ENCODE measurements at places on chromosomes 12 and 14.

DNA sequence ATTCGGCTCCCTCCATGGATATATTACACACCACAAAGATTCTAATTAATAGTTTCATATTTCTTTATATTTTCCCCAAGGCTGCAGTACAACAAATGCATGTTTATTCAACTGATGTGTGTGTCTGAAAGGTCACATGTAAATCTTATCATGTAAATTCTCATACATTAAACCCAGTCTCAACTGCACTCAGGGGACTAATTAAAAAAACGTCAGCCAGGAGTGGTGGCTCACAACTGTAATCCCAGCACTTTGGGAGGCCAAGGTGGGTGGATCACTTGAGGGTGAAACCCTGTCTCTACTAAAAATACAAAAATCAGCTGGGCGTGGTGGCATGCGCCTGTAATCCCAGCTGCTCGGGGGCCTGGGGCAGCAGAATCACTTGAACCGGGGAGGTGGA, 67.8 kb downstream of the MAP3K9 start:
- DNase-seq = no peak

DNA sequence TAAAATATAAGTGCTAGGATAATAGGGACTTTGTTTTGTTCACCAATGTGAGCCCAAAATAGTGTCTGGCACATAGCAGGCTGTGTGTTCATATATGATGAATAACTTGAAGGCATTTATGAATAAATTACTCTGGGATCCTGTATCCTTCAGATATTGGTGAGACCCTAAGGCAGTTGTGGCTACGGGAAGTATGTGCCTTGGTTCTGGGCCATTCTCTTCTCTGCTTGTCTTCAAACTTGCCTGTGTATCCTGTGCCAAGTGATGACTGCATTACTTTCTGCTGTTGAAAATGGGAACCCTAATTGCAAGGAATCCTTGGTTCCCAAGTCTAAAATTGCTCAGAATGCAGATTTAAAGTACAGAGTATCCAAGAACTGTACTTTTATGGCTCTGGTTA, 67.6 kb upstream of the KTN1 start:
- DNase-seq = no peak

DNA sequence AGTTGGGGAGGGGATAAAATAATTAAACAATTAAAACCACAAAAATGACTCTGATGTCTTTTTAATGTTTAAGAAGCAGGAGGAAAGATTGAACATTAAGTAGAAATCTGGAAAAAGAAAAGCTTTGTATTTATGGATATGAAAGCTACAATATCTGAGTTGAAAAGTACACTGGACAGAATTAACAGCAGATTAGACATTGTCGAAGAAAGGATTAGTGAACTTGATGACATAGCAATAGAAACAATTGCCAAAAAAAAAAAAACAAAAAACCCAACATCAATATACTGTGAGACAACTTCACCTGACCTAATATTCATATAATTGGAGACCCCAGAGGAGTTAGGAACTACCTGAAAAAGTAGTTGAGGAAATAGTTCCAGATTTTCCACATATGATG, 289.5 kb upstream of the RGS6 start:
- no peak for DNase-seq

DNA sequence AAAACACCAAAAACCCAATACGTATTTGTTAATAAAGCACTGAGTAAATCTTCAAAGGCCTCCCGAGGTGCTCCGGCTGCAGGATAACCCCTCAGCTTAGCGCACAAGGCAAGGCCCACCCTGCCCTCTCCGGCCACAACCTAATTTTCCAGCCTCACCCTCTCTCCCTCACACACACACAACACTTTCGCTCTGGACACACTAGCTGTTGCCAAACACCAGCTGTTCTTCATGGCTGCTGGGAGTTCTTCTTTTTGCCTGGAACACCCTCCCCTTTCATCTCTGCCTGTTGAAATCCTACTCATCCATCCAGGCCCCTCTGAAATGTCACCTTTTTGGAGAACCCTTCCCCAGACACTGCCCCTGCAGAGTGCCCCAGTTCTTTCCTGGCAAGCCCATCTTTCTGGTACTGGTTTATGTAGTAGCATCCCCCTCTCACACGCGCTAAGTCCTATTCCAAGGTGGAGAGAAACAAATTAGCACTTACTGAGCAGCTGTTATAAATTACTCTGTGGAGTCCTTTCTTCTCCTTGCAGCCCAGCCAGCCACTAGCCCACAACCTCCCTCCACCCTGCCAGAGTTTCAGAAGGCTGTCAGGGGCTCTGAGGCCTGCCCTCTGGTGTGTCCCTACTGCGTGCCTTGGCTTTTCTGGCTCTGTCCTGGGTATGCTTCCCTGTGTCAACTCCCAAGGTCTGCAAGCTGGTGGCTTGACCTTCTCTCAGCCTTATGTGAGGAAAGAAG, 805 bp upstream of the CRACR2A start:
- DNase-seq = no peak

- DNase-seq = no peak
Measured at GRCh38 chr12:95634622-95635621, 83.6 kb upstream of the USP44 start.

- no peak for DNase-seq
Measured at GRCh38 chr14:36423430-36423829, 96.6 kb downstream of the NKX2-1 start.

GRCh38 chr14:91029456-91030217, 30.8 kb downstream of the RPS6KA5 start:
- no peak for DNase-seq

- DNase-seq = no peak
Measured at GRCh38 chr12:65867394-65867793, 43.1 kb downstream of the HMGA2 start.

DNA sequence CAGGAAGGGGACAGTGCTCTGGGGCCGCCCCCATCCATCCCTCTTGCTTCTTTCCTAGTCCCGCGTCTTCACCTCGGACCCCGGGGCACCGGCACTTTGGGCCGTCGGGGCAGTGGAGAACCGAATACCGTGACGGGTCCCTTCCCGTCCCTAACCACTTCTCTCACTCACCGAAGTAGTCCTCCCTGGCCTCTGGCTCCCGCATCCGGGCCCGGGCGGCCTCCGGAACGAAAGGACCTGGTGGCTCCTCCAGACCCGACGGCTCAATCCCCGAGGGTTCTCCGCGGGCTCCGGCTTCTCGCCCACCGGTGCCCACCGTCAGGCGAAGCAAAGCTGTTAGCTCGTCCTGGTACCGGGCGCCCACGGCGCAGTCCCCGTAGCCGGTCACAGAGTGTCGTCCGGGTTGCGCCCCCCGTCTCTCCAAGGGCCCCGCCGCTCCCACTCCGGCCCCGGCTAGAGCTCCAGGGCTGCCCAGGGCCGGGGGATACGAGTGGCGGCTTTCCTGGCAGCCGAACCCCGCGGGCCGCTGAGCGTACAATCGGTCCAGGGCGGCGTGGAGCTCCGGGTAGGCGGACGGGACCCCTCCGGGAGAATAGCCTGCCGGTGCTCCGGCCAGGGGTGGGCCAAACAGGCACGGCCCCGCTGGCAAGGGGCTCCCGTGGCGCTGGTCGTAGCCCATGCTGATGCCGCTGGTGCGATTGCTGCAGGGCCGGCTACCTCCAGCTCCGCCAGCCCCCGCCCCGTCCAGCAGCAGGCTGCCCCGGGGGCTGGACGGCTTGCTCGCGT, 1.1 kb downstream of the AJUBA start:
- no peak for DNase-seq

DNA sequence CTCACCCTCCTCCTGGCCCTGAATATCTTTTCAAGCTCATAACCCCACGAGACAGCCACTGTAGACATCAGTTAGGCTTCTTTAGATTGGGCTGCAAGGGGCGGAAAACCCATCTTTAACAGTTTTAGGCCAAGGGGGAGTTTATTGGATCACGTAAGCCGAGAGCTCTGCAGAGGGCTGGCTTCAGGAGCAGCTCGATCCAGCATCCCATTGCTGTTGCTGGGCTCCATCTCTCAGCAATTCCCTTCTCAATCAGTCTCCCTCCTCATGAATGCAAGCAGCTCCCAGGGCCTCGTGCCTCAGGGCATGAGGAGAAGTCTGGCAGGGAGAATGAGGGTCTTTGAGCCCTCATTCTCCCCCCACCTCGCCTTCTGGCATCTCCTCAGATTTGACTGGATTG, 59.4 kb downstream of the ADGRD1 start:
- no peak for DNase-seq

DNA sequence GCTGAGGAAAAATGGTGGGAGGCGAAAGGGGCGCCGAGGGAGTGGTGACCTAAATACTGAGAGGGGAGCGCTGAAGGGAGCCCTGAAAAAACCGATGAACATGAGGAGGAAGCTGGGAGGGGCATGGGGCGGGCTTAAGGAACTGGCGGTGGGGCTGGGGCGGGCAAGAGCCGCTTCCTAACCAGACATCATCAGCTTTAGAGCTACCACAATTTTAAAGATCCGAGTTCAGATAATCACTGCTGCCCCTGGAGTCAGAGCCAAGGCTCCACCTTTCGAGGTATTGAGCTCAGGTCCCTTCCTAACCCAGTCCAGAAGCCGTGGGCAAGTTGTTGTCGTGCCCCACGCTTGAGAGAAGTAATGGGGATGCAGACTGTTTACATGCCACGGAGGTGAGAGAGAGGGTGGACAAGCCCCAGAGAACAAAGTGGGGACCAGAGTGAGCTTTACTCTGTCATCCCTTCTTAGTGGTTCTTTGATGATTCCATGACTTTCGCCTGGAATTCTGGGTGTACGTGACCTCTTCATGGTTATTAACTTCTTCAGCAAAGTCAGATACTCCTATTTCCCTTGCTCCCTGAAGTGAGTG, 393 bp downstream of the ORMDL2 start:
- DNase-seq = no peak

DNA sequence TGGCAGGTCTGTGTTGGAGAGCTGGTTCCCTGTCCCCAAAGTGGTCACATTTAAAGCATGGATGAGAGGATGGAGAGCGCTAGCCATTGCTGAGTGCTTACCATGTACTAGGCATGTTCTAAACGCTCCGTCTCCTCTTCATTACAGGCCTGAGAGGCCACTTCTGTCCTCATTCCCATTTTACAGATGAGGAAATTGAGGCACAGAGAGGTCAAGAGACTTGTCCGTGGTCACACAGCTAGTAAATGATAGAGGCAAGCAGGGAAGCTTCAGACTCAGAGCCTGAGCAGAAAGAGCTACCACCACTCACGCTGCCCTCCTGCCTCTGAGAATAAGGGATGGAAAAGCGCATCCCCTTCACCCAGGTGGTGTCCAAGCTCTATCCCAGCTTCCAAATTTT, 64.3 kb downstream of the SLC25A47 start:
- DNase-seq = no peak

DNA sequence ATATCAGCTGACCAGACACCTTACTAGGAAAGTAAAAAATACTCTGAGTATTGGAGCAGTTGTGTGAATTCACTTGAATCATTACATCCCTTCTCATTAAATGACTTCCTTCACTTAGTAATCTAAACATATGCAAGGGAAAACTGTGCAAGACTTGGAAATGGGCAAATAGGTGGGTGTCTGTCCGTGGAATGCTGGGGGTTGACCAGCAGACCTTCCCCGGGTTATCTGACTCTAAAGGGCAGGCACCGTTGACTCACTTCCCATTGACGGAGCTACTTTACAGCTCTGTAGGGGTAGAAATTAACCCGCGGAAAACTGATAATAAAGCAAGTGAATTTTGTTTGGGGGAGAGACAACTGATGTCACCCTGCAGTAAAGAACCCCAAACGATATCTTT, 199.3 kb downstream of the TTC7B start:
- no peak for DNase-seq

DNA sequence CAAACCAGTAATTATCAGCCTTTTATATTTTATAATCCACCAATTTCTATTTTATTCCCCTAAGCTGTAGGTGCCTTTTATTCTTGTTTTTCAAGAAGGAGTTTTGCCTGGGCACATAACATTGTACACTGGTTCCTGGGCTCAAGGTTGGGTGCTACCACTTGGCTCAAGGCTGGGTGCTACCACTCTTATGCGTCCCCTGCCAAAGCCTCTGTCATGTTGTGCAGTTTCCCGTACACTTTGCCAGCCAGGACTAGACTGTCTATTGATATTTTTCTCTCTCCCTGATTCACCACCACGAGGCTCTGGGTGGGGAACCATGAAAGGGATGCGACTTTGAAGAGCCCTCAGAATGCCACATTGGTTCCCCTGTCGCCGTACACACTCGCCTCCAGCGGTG, 52.5 kb upstream of the VASH1 start:
- DNase-seq = no peak

DNA sequence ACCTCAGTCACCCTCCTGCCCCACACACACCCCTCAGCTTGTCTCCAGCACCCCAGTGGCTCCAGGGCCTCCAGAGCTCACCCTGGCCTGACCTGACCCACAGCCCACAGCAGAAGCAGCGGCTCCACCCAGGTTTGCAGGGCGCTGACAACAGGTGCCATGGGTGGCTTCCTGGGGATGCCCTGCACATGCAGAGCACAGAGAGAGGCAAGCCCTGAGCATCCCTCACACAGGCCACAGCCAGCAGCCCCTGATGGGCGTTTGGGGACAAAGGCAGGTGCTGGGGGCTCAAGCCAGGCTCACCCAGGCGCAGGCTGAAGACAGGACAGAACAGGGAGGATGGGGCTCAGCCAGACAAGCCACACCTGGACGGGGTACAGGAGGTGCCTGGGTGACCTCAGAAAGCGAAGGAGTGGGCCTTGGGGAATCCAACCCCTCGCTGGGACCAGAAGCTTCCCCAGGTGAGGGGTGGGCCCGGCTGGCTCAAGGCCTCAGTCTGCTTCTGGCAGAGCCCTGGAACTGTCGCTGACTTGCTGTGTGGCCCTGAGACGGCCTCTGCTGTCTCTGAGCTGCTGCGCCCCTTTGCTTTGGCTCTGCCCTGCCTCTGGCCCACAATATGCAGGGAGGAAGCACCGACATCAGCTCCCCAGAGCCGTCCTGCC, 10.6 kb downstream of the ARL6IP4 start:
- DNase-seq = no peak

DNA sequence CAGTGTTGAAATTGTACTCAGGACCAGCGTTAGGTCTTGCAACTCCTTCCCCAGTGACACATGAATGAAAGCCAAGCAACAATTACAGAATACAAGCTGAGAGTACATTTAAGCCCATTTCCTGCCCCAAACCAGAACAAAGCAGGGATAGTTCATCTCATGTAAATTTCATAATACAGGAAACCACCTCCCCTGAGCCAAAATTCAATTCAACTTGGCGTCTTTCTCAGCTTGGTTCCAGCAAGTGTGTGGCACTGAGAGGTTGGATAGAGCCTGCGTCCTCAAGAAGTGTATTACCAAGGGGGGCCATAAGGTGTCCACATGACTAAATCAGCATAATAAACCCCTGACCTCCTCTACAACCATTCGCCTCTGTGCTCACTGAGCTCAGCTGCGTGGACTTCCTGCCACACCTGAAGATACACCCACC, 278.9 kb upstream of the CRY1 start:
- DNase-seq = no peak

- DNase-seq = no peak
Measured at GRCh38 chr14:35369701-35370191, 34.8 kb downstream of the NFKBIA start.

- DNase-seq = no peak
Measured at GRCh38 chr12:102479099-102479885, 1.1 kb downstream of the IGF1 start.

- no peak for DNase-seq
Measured at GRCh38 chr14:91693346-91693745, 38.5 kb downstream of the CATSPERB start.

GRCh38 chr14:90585106-90585505, 188.3 kb downstream of the CALM1 start:
- DNase-seq = no peak

Measured in renal cortex interstitium (tissue), 15 donors.